Stomach (tissue), 19 donors: ENCODE measurements at places on chromosomes 13 and 19. TPM values are rescaled to one million over a fixed set of nuclear protein-coding genes. Genes with fewer than 3 reads are reported as not detected.

The SELENOV gene
- not detected for total RNA-seq

The ZNF568 gene
- 1.8 TPM for total RNA-seq

The CEACAM20 gene
- total RNA-seq, result not detected

The LAIR2 gene
- total RNA-seq, result not detected

The CACNA1A gene
- total RNA-seq, result 6.4 TPM

The MIR17HG gene
- not detected for total RNA-seq

The KANK3 gene
- not detected for total RNA-seq

DNA sequence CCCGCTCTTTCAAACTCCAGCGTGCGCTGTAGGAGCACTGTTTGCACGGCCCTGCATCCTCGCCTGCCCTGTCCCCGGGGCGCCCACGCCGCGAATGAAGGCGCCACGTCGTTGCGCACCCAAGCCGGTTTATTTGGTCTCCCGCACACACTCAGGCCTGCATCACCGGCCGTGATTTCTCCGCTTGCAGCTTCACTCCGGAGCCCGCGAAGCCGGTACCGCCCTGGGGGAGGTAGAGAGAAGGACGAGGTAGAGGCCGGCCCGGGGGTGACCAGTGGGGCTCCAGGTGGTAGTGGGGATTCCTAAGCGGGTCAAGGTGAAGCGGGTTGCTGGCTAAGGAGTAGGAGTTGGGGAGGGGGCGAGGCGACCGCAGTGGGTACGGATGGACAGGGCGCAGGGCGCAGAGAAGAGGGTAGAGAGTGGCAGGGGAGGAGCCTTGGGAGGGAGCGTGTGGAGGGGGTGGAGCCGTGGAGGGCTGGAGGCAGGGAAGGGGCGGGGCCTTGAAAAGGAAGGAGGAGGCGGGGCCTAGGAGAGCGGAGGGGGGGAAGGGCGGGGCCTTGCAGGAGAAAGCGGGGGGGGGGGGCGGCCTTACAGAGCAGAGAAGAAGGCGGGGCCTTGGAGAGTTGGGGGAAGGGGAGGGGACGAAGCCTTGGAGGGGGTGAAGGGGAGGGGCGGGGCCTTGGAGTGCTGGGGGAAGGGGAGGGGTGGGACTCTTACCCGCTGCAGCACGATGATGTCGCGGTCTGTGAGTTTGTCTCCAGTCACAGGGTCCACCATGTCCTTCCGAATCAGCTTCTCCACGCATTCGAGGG lies 24.6 kb downstream of the NOSIP start:
- peak overlapping the region; percentile 19 for H3K4me3 ChIP-seq
- peak overlapping the region; percentile 15 for H3K27ac ChIP-seq
- H3K36me3 ChIP-seq, result peaks cover 35% of the 10 kb centered on the region
- peaks cover 67% of the 10 kb centered on the region for H3K4me1 ChIP-seq

DNA sequence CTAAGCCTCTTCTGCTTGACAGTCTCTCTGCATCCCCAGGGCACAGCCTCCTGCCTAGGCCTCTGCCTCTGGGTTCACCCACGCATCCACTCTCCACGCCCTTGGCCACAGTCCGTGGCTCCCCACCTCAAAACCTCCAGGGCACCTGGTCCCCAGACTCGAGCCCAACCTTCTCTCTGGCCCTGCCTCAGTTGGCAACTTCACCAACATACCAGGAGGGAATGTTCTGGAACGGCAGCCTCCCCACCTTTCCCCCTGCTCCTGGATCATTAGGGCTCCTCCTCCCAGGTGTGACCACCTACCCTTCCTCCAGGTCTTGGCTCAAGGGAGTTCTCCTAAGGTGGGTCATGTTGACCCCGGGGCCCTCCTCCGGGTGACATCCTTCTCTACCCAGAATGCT lies 69.1 kb downstream of the SOX1 start:
- peaks cover 77% of the 10 kb centered on the region for H3K27me3 ChIP-seq
- no peaks in the 10 kb centered on the region for H3K36me3 ChIP-seq
- H3K4me3 ChIP-seq, result no peak overlapping the region
- DNase-seq, result no peak
- no peak overlapping the region for H3K27ac ChIP-seq

GRCh38 chr13:110812121-110812868 lies 98.8 kb downstream of the ING1 start:
- no peak for DNase-seq
- H3K4me3 ChIP-seq, result peak overlapping the region; percentile 9
- H3K27ac ChIP-seq, result no peak overlapping the region
- H3K27me3 ChIP-seq, result peaks cover 52% of the 10 kb centered on the region
- H3K4me1 ChIP-seq, result peaks cover 16% of the 10 kb centered on the region

- no peak for DNase-seq
- no peaks in the 10 kb centered on the region for H3K4me1 ChIP-seq
- H3K27me3 ChIP-seq, result no peaks in the 10 kb centered on the region
- H3K4me3 ChIP-seq, result no peak overlapping the region
These were observed 648.8 kb upstream of the SPRY2 start for GRCh38 chr13:80989747-80990146.

DNA sequence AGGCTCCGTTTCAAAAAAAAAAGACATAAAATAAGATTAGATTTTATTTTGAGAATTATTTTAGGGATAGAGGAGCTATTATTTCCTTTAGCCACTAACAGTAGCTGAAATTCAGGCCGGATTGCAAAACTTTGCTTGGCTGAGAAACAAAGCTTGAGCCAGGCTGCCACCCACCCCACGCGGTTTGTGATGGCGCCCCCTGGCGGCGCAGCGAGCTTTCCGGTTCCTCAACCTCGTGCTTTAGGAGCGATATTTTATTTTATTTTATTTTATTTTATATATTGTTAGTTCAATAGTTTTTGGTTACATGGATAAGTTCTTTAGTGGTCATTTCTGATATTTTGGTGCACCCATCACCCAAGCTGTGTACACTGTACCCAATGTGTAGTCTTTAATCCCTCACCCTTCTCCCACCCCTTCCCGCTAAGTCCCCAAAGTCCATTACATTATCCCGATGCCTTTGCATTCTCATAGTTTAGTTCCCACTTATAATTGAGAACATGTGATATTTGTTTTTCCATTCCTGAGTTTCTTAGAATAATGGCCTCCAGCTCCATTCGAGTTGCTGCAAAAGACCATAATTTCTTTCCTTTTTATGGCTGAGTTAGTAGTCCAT lies 19.8 kb upstream of the CEACAM4 start:
- H3K36me3 ChIP-seq, result no peaks in the 10 kb centered on the region
- H3K27me3 ChIP-seq, result no peaks in the 10 kb centered on the region
- H3K4me3 ChIP-seq, result no peak overlapping the region
- DNase-seq, result no peak
- no peak overlapping the region for H3K27ac ChIP-seq

DNA sequence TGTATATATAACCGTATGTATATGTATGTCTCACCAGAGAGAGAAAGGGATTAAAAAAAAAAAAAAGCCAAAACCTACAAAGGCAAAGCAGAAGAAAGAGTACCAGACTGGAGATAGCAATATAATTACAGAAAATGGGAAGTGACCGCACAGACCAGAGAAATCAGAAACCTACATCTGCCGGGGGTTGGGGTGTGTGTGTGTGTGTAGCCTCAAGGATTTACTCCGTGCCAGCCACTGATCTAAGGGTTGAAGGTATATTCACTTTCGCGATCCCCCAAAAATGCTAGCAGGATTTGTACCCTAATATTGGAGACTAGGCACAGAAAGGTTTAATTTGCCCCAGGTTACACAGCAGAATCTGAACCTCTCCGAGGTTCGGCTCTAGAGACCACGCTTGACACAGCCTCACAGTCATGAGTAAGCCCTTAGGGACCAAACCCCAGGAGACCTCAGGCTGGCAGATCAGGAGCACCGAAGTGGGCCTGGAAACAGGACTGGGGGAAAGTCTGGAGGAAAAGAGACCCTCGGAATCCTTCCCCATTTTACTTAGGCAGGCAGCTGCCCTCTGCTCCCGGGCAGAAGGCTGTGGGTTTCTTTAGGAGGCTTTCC lies 14.8 kb downstream of the ARL11 start:
- no peak overlapping the region for H3K27ac ChIP-seq
- no peak for DNase-seq
- H3K4me3 ChIP-seq, result no peak overlapping the region
- no peaks in the 10 kb centered on the region for H3K4me1 ChIP-seq
- H3K27me3 ChIP-seq, result no peaks in the 10 kb centered on the region

GRCh38 chr13:65857942-65858565 lies 1372.1 kb downstream of the PCDH9 start:
- no peaks in the 10 kb centered on the region for H3K36me3 ChIP-seq
- H3K27me3 ChIP-seq, result no peaks in the 10 kb centered on the region
- H3K4me3 ChIP-seq, result no peak overlapping the region
- H3K27ac ChIP-seq, result no peak overlapping the region
- no peaks in the 10 kb centered on the region for H3K4me1 ChIP-seq
- no peak for DNase-seq

DNA sequence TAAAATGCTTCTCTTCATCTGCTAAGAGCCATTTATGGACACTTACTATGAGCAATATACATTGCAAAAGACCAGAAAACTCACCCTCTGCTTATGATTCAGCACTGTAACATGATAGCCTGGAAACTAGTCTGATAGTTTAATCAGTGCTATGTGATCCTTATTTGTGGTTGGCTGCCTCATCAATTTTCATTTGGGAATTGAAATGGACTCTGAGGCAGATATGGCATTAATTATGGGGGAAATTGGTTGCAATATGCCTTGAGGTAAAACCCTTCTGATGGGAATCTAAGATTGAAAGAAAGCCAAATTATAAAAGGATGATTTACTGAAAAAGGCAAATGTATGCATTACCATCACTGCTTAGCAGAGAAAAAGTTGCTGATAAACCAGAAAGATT lies 33.5 kb downstream of the FAM216B start:
- no peak overlapping the region for H3K4me3 ChIP-seq
- H3K4me1 ChIP-seq, result no peaks in the 10 kb centered on the region
- H3K27me3 ChIP-seq, result no peaks in the 10 kb centered on the region
- H3K36me3 ChIP-seq, result no peaks in the 10 kb centered on the region

DNA sequence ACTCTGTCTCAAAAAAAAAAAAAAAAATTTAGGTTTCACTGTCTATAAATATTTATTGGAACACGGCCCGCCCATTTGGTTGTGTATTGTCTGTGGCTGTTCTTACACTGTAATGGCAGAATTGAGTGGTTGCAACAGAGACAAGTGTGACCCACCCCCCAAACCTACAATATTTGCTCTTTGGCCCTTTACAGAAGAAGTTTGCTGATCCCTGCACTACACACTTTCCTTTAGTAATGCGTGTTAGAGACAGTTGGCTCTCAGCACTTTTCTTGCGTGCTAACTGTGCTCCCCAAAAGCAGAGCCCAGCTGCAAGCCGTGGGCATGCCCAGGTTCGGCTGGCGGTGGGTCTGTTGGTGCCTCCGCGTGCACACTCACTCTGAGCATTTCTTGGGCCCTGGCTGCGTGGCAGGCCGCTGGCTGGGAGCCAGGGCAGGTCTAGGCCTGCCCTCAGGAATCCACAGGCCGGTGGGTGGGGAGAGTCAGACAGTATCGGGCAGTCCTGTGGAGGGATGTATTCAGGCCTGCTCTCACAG lies 72.6 kb downstream of the SIPA1L3 start:
- peak; percentile 71 for DNase-seq
- no peak overlapping the region for H3K4me3 ChIP-seq
- H3K4me1 ChIP-seq, result peaks cover 17% of the 10 kb centered on the region
- no peaks in the 10 kb centered on the region for H3K27me3 ChIP-seq
- H3K27ac ChIP-seq, result no peak overlapping the region

DNA sequence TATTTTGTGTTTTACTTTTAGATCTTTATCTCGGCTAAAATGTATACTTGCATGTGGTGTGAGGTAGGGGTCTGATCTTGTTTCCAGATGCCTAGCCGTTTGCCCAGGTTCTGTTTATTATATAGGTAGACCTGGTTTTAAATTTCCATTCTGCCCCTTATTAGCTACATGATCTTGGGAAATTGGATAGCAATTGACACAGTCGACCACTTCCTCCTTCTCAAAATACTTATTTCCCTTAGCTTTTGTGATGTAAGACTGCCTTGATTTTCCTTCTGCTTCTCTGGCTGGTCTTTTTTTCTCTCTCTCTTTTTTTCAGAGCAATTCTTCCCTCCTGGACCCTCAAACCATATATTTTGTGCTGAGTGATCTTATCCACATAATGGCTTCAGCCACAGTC lies 3.0 kb upstream of the PGLYRP1 start:
- DNase-seq, result no peak
- H3K27me3 ChIP-seq, result peaks cover 19% of the 10 kb centered on the region
- H3K27ac ChIP-seq, result no peak overlapping the region

DNA sequence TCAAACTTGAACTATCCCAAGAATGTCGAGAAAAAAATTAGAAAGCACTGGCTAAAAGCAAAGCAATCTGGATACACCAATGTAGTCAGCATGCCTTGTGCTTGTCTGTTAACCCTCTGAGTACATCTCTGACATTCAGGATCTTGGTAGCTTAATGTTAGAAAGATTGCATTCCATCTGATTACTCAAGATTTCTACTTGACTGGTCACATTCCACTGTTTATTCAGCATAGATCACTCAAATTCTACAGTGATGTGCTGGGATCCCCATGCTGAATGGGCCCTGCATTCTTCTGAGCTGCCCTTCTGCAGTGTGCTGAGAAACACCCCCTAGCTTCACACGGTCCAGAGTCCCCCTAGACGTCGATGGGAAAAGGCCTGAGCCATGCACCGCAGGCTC lies 295.4 kb upstream of the MAB21L1 start:
- no peaks in the 10 kb centered on the region for H3K36me3 ChIP-seq
- no peak overlapping the region for H3K27ac ChIP-seq
- DNase-seq, result no peak
- H3K4me3 ChIP-seq, result no peak overlapping the region
- H3K27me3 ChIP-seq, result no peaks in the 10 kb centered on the region
- H3K4me1 ChIP-seq, result no peaks in the 10 kb centered on the region

- H3K4me3 ChIP-seq, result no peak overlapping the region
- H3K4me1 ChIP-seq, result peaks cover 31% of the 10 kb centered on the region
- H3K27ac ChIP-seq, result no peak overlapping the region
These were observed 2.7 kb upstream of the RASAL3 start for GRCh38 chr19:15466851-15467733.

GRCh38 chr19:41298348-41298964 lies 11.5 kb upstream of the CCDC97 start:
- H3K27me3 ChIP-seq, result no peaks in the 10 kb centered on the region
- DNase-seq, result peak; percentile 63
- peaks cover 97% of the 10 kb centered on the region for H3K36me3 ChIP-seq
- H3K27ac ChIP-seq, result peak overlapping the region; percentile 98
- peaks cover 60% of the 10 kb centered on the region for H3K4me1 ChIP-seq

DNA sequence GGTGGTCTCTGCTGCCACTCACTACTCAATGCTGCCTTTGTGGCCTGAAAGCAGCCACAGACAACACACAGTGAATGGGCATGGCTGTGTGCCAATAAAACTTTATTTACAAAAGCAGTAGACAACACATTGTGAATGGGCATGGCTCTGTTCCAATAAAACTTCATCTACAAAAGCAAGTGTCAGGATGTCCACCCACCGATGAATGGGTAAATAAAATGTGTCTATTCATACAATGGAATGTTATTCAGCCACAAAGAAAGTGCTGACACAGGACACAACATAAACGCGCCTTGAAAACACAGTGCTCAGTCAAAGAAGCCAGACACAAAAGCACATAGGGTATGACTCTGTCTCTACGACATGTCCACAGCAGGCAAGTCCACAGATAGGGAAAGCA lies 20.1 kb downstream of the ZSCAN5A start:
- H3K27ac ChIP-seq, result no peak overlapping the region
- H3K4me1 ChIP-seq, result no peaks in the 10 kb centered on the region
- peaks cover 48% of the 10 kb centered on the region for H3K36me3 ChIP-seq
- H3K4me3 ChIP-seq, result no peak overlapping the region
